ENCODE measurements at places on chromosomes 6 and 20.

DNA sequence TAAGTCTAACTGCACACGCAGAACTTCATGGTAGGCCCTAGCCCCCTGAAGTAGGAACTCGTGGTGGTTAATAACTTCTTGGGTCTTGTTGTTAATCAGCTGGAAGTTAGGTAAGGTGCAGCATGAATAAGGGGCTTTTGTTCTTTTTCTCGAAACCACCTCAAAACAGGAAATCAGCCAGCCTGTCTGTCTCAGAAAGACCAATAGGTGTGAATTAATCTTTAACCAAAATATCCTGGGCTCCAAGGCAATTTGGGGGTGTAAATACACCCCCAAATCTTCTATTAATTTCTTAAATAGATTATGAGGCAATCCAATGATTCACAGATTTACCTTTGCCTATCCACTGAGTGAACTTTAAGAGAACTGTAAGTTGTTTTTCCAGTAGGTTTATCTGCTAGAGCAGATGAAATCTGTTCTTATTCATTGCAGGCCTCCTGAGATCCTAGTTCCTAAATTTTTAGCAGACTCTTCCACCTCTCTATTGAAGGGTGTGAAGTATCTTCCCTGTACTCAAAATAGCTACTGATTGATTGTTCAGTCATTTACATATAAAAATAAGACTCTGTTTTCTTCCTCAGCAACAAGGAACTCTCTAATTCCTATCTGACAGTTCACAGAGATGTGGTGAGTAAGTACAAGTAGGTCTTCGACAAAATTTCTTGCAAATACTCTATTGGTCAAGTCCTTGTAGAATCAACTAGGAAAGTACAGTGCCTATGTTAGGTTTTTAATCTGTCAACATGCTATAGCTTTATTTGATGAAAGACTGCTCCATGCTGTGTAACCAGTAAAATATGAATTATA, 427.1 kb upstream of the NOX3 start:
- DNase-seq: no peak

GRCh38 chr6:112145080-112145573, 57.7 kb downstream of the FAM229B start:
- DNase-seq: no peak

- peak; percentile 56 for DNase-seq
Measured at GRCh38 chr6:43665376-43665775, 20.5 kb downstream of the RSPH9 start.

DNA sequence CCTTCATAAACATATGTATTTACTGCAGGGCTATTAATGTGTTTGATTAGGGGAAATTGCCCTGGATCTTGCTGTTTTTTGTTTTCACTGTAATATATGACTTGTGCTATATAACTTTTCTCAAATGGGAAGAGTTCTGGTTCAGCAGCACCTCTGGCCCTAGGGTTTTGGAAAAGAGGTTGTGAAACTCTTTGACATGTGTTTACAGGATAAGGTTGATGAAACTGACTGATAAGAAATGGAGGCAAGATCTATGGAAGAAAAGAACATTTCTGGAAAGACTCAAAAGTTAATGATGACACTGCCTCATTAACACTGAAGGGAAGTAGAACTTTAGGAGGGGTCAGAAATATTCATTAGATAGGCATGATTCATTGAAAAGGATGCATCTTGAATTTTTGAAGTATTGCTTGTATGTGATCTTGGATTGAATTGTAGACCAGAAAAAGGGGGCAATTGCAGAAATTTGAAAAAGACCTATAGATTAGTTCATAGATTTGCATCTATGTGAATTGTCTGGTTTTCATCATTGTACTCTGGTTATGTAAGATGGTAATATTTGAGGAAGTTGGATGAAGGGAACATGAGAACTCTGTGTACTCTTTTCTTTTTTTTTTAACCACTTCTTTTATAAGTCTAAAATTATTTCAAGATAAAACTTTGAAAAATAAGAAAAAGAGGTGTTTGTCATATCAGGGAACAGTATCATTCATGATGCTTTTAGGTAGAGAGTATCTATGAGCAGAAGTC, 54.0 kb downstream of the UTRN start:
- DNase-seq: no peak

- DNase-seq: peak; percentile 76
Measured at GRCh38 chr6:87714093-87714842, 12.2 kb upstream of the AKIRIN2 start.

- DNase-seq: no peak
Measured at GRCh38 chr20:841568-842546, 8.3 kb downstream of the FAM110A start.

GRCh38 chr20:8803065-8803464, 265.8 kb upstream of the PLCB4 start:
- no peak for DNase-seq

DNA sequence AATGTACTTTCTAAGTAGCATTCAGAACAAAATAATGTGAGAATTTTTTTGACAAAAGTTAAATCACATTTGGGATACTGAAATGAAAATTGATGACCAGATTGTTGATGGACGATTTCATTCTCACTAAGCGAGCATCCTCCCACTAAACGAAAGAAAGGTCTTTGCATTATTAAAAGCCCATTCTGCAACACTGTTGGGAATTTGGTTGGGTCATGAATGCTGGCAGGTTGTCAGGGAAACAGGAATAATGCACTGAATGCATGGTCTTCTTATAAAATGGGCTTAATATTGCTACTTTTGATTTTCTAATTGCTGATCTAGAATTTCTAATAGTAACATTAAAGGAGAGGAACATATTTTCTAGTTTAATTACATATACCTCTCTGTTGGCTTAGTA, 229.8 kb downstream of the NKAIN2 start:
- DNase-seq: no peak

GRCh38 chr6:163206196-163206595, 208.3 kb upstream of the QKI start:
- no peak for DNase-seq

DNA sequence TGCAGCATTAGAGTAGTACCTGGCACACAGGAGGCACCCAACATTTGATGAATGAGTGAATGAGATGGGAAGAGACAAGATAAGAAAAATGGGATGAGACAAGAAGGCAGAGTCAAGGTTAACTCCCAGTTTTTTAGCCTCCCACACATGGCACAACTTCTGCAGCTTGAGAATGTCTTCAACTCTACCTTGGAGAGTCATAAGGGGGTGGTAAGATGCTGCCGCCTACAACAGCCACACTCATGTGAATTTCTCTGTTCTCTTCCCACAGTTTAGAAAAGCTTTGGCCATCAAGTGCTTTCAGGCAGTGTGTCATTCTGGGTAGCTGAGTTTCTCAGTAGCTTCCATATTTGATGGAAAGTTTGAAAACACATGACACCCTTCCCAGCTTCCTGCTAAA, 19.5 kb upstream of the GPR6 start:
- no peak for DNase-seq

- peak; percentile 4 for DNase-seq
Measured at GRCh38 chr6:130482645-130483390, 117.0 kb downstream of the TMEM200A start.

- no peak for DNase-seq
Measured at GRCh38 chr6:125174626-125175025, 21.1 kb downstream of the TPD52L1 start.

- DNase-seq: no peak
Measured at GRCh38 chr20:64003960-64004725, 23.2 kb downstream of the PRPF6 start.

DNA sequence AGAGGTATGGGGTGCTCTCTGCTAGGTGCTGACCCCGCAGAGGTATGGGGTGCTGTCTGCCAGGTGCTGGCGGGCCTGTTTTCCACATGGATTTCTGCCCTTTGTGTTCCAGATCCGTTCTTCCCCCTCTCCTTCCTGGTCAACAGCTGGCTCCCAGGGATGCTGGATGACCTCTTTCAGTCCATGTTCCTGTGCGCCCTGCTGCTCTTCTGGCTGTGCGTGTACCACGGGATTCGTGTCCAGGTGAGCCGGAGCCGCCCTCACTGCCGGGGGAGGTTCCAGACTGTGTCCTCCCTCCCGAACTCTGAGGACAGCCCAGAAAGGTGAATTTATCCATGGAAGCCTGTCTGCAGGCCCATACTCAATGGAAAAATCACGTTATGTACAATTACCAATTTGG, 36.3 kb downstream of the DYNLT1 start:
- no peak for DNase-seq

DNA sequence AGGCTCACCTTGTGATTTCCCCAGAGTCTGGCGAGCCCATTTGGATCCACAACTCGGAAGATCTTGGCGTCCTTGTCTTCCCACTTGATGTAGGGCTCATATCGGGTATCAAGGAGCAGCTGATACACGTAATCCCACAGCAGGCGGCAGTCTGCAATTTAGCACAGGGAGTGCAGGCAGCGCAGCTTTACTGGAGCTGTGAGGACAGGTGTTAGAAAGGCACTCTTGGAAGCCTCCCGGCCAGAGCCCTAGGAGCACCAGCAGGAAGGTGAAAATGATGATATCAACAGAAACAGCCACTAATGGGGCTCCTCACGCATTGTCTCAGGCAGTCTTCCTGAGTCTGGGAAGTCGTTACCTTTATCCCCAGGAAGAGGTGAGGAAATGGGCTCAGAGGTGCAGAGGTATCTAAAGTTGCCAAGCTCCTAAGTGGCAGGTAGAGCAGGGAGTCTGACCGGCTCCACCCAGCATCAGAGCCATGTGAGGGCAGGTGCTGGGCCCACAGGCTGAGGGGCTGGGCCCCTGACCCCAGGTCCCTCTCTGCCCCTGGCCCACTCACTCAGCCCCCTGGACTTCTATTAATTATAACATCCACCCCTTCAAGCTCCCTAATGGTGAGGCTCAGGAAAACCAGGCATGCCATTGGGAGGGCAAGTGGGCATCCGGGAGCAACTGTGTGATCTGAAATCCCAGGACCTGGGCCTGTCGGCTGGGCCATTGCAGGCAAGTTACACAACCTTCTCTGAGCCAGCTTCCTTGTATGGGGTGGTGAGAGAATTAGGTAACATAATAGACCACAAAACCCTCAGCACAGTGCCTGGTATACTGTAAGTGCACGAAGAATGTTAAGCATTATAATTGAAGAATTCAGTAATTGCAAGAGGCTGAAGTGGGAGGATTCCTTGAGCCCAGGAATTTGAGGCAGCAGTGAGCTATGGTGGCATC, 18.3 kb downstream of the ETV7 start:
- DNase-seq: peak; percentile 70

Measured in kidney epithelial cell (primary cell).